Activated T-cell treated with anti-CD3 and anti-CD28 coated beads, Interleukin-2, amount 50 U/mL, for 72 hours (primary cell): ENCODE measurements at places on chromosomes 6 and 20.

DNA sequence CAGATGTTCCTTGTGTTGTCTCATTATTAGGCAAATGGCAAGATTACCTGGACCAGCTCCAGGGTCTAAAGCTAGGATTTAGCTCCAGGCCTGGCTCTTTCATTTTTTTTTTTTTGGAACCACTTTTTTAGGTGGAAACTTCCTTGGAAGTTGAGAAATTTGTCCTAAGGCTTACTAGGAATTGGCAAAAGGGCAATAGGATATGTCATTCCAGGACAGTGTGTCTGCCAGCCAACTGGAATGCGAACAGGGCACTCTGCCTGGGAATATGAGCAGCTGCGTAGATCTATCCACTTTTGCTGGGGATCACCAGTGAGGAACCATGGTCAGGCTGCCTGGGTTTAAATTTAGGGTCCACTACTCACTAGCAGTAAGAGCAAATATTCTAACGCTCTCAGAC lies 304.0 kb downstream of the TSHZ2 start:
- no peak for DNase-seq

- DNase-seq = no peak
These were observed 50.4 kb downstream of the HMGCLL1 start for GRCh38 chr6:55528624-55529023.

DNA sequence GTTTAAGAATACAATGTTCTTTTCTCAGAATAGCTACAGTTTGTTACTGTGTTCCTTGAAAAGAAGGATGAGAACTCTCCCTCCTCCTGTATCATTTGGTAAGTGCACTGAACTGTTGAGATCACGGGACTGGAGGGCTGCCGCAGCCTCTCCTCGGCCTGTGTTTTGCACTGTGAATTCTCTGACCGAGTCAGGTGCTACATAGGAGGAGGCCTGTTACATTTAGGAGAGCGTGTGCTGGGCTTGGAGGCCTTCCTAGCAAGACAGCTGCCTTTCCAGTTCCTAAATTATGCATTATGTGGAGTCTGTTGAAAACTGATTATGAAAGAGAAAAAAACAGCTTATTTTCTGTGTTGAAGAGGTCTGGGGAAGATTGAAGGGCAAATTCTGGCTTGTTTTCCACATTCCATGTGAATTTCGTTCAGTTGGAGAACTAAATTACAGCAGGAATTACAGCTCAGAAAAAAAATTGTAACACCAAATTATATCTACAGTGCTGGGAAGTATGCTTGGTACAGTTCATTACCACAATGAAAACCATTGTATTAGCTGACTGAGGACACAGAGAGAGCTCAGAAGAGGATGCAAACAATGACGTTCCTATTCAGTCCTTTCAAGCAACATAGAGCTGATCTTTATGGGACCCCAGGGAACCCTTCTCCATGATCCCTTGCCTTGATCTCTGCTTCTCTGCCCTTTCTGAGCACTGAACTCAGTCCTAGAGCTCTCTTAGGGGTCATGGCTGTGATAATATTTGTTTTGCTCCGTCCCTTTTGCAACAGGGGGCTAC lies 2.8 kb downstream of the TMC2 start:
- no peak for DNase-seq

- DNase-seq = no peak
These were observed 145.1 kb upstream of the PLN start for GRCh38 chr6:118403036-118403435.

DNA sequence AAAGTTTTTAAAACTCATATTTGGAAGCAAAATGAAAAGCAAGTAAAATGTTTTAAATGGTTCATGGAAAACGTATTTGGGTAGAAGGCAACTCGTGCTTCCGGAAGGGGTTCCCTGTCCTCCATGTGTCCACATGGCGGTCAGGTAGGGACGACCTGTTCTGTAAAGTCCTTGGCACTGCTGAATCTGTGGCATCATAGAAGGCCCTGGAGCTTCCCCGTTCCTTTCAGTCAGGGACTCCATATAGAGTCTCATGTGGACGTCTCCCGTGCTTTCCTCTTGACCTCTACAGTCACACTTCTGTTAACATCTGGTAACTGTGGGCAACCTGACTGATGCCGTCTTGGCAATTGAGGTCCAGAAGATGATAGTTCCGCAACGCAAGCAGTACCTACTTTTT lies 11.4 kb downstream of the DYNLT1 start:
- no peak for DNase-seq

- no peak for DNase-seq
These were observed 40.7 kb upstream of the SLC17A4 start for GRCh38 chr6:25713824-25714223.

GRCh38 chr6:156062091-156062563 lies 606.5 kb upstream of the NOX3 start:
- no peak for DNase-seq

- DNase-seq = no peak
These were observed 345.3 kb upstream of the SLC35B3 start for GRCh38 chr6:8780653-8781052.

DNA sequence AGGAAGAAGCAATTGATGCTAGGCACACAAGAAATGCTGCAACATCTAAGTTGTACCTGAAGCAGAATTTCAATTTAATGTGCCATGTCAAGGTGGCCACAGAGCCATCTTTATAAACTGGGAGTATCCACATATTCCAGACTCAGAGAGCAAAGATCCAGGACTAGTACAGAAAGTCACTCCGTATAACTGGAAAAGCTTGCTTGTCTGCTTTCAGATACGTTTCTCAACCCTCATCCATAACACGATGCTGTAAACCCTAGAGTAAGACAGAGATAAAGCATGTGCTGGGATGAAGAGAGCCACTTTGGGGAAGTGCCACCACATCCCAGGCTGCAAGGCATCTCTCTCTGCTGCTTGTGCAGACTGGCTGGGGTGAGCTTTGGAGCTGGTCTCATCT lies 134.7 kb downstream of the PACRG start:
- no peak for DNase-seq
